GM12892 (cell line): ENCODE measurements at places on chromosomes 1 and 21.

- DNase-seq: no peak
These were observed 2.8 kb downstream of the USP21 start for GRCh38 chr1:161162052-161162451.

DNA sequence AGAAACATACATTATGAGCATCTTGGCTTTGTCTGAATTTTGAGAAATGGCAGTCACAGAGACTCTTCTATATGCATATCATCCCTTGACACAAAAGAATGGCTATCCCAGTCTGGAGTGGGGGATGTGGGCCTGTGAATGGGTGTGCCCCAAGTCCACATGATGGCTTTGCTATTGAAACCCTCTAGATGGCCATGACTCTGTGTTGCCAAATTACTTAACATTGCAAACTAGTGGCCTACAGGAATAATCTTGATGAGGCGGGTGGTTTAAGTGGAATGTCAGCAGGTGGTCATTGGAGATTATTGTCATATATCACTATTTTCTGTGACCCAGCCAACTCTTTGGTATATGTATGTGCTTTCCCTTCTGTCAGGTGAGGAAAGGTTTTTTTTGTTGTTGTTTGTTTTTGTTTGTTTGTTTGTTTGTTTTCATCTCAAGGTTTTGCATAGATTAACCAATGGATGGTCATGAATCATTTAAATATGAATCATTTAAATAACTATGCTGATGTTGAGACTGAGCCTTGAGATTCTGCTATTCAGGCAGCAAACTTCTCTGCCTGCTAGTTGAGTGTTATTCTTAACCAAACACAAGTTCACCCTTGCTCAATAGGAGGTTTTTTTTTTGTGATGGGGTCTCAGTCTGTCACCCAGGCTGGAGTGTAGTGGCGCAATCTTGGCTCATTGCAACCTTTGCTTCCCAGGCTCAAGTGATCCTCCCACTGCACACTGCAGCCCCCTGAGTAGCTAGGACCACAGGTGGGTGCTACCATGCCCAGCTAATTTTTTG is 103.0 kb downstream of the NOS1AP start:
- no peak for DNase-seq

DNA sequence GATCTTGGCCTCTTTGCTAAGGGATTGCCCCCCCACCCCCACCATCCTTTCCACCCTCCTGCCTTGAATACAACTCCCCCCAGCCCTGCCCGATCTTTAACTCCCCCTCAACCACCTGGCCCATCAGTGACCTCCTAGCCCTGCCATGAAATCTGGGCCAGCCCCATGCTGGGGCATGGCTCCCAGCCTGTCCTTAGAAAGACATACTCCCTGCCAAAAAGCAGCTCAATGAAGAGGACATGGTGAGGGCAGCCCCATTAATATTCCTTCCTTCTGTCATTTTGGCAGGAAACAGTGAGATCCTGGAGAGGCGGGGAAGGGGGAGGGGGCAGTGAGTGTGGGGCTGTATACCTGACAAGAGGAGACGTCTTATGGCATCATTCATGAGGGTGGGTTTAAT is 66.8 kb upstream of the DISP3 start:
- no peak for DNase-seq

- no peak for DNase-seq
These were observed 343.0 kb downstream of the RRAGC start for GRCh38 chr1:38516560-38516959.

- no peak for DNase-seq
These were observed 26.4 kb upstream of the IL12RB2 start for GRCh38 chr1:67281244-67281643.

DNA sequence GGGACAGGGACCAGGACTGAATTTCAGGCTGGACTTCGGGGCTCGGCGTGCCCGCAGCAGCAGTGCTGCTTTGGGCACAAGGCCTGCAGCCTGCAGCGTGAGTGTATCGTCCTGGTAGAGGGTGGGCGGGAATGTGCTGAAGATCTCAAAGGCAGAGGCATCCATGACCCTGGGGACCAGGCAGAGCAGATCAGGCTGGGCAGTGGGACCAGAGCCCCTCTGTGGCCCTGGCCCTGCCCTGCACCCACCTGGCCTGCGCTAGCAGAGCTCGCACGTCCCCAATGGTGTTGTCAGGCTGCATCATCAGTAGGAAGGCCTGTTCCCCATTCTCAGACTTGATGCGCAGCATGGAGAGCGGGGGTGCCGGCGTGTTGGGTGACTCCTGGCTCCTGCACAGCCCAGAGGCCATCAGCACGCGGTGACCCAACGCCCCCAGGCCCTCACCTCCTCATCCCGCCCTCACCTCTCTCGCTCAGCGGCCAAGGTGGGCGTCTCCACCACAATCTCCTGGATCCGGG is 2.6 kb downstream of the SH3BGRL3 start:
- no peak for DNase-seq

DNA sequence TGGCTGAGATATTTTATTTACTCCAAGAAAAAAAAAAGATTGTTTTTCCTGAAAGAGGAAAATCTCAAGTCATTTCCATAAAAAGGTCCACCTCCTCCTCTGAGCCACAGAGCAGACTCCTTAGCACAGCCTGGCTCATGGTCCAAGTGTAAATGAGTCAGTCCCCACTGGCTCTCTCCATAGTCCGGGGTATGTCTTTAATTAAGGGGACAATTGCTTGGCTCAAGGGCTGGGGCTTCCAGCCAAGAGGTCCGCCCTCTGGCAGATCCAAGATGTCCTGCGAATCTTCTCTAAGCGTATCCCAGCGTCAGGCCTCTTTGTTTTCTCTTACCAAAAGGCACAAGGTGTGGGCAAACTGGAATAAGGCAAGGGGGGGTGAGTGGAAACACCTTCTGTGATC is 33.3 kb downstream of the FOXD2 start:
- DNase-seq: no peak

DNA sequence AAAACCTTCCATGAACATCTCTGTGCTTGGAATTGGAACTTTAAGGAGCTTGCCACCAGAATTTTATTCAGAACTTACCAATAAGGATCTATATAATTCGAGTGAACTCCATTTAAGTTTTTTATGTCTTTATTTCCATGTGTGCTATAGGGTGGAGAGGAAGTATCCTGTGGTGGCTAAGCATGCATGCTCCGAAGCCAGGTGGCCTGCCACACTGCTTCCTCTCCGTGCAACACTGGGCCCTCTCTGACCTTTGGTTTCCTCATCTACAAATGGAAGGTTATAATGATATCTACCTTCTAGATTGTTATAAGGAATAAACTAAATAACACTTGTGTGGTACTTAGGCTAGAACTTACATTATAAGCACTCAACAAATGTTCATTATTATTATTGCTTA is 382.1 kb downstream of the PTPRC start:
- DNase-seq: no peak

- DNase-seq: no peak
These were observed 2.4 kb upstream of the ELF3 start for GRCh38 chr1:202007805-202008489.

- DNase-seq: no peak
These were observed 774 bp downstream of the SLC2A7 start for GRCh38 chr1:9025449-9025848.

GRCh38 chr21:43767984-43768867 is 7.9 kb downstream of the CSTB start:
- no peak for DNase-seq

DNA sequence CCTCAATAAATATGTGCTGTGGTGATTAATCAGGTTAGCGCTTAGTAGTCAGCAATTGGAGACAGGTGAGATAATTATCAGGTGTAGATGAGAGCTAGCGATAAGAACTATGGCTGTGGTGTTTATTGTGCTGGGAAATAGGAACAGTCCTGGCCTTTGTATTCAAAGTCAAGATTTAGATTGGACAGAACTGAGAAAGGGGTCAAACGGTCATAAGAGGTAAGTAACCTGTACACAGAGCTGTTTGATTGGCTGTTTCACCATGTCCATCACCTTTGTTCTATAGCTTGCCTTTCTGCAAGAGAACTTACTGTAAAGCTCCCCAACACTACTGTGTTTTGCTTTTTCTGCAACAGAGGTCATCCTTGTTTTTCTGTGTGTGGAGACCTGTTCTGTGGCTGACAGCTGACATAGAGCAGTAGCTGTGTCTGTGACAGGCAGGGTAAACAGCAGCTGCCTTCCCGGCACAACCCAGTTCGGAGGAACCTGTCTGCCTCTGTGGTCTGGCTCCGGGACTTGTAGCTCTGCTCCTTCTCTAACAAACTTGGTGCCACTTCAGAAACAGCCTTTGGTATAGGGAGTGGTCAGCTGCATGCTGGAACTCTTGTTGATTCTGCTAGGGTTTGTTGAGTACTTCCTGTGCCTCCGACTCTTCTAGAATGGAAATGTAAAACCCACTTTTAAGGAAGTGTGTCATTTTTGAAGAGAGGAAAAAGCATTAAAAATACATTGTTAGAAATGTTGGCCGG is 21.1 kb upstream of the CDC42 start:
- no peak for DNase-seq

GRCh38 chr21:28235169-28235895 is 757.3 kb downstream of the LTN1 start:
- DNase-seq: no peak

DNA sequence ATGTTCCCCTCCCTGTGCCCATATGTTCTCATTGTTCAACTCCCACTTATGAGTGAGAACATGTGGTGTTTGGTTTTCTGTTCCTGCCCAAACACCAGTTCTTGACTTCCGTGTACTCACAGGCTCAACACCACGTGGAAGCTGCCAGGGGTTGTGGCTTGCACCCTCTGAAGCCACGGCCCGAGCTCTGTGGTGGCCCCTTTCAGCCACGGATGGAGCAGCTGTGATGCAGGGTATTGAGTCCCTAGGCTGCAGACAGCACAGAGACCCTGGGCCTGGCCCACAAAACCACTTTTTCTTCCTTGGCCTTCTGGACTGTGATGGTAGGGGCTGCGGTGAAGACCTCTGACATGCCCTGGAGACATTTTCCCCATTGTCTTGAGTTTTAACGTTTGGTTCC is 111.6 kb downstream of the SYT14 start:
- no peak for DNase-seq

GRCh38 chr1:170967042-170967910 is 31.9 kb downstream of the MROH9 start:
- no peak for DNase-seq

DNA sequence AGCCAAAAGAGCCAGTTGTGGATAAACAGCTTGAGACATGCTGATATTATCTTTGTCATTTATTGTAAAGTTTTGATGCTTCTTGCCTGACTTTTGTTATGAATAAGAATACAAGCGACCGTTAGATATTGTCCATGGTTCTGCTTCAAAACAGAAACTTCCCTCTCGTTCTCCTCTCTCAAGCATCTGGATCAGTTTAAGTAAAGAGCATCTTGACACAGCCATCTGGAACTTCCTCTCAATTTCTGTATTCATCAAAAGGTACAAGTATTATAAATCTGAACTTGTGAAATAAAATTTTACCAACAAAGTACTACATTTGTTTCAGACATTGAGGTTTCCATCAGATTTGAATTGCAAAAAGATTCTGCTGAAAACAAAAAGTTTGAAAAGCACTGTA is 36.4 kb upstream of the CLDN14 start:
- no peak for DNase-seq

DNA sequence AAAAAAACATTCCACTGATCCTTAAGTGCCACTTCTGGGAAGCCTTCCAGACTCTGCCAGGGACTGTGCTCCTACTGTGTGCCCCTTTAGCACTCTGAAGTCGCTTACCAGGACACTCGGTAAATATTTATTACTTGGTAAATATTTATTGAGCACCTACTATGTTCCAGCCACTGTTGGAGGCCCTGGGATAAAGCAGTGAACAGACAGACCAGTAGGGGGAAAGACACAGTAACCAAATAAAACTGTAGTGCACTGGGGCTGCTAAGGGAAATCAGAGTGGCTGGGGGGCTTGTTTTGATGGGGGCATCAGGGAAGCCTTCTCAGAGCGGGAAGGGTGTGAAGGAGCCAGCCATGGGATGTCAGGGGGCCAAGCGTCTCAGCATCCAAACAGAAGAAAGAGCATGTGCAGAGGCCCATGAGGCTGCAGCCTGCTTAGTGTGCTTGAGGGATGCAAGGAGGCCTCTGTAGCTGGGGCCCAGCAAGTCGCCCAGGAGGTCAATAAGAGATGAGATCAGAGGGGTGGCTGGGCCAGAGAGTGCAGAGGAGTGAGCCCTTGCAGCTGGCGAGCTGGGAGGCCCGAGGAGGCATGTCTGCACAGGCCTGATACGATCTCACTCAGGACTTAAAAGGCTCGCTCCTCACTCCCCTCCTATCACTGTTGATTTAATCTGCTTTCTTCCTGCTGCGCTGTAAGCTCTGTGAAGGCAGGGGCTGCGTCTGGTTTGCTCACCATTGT is 28.6 kb downstream of the KAZN start:
- no peak for DNase-seq

DNA sequence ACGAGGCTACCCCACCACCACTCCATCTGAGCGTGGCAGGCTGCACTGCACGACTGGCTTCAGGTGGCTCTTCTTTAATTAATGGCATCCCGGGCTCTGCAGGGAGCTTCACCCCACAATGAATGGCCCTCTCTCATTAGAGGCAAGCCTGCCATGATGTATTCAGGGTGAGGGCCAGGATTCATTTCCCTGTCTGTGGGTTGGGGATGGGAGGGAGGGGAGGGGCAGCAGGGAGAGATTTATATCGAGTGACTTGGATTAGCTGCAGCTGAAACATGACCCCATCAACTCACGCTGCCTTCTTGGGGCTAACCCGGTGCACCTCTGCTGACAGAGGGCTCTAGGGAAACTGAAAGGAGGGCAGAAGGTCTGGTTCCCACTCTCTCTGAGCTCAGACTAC is 54.2 kb downstream of the ERI3 start:
- DNase-seq: no peak
